ENCODE measurements at places on chromosomes 7 and 10.
A peak's percentile ranks its signal among the peaks of the same experiment; 100 is the strongest.

- DNase-seq = peak; percentile 52
Measured at GRCh38 chr7:131753620-131754222, 197.3 kb upstream of the PODXL start.

DNA sequence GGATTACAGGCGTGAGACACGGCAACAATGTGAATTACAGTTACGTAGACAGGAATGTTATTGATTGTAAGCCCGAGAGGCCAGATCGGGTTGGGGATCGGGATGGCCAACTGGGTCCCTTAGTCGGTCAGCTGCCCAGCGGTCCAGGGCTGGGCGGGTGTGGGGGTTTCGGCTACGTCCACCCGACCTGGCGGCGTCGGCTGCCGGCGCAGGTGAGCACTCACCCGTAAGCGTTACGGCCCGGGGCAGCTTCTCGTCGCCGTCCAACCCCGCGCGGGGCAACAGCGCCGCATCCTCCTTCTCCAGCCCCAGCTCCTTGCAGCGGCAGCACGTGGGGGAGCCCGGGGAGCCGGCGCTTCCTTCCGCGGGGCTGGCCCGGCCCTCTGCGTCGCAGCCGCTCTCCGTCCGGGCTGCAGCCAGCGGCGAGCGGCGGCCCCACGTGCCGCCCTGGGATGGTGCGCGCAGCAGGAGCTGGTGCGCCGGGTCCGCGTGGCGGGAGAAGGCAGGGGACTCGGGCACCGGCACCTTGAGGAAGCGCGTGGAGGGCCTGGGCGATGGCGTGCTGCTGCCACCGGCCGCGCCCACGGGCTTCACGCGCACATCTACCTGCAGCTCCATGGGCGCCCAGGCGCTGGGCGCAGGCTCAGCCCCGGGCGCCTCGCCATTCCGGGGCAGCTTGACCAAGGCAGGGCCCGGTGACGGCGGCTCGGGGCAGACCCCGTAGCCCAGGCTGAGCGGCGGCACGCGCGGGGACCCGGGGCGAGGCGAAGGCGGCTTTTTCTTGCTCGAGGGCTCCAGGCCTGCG is 609 bp downstream of the KLRG2 start:
- DNase-seq = peak; percentile 37

GRCh38 chr7:33062023-33062781 is at the start of gene NT5C3A:
NT5C3A (minus strand) TSS chr7:33062776; CDS start chr7:33062705, 71 bp downstream.
- DNase-seq = no peak

DNA sequence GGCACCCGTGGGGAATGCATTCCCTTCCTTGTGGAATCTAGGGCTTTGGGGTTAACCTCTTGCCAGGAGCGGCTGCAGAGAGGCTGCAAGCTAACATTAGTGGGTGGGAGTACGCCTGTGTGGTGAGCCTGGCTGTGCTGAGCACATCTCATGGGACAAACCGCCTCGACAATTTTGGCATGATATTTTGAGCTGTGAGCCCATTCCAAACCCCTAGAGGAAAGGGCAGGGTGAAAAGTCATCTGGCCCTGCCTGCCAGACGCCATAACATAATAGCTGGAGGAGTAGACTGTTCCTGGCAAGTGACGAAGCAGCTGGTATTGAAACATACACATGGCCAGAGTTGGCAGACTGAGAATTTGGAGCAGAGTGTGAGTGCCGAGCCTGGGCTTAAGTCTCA is 110.0 kb downstream of the TACC2 start:
- no peak for DNase-seq

DNA sequence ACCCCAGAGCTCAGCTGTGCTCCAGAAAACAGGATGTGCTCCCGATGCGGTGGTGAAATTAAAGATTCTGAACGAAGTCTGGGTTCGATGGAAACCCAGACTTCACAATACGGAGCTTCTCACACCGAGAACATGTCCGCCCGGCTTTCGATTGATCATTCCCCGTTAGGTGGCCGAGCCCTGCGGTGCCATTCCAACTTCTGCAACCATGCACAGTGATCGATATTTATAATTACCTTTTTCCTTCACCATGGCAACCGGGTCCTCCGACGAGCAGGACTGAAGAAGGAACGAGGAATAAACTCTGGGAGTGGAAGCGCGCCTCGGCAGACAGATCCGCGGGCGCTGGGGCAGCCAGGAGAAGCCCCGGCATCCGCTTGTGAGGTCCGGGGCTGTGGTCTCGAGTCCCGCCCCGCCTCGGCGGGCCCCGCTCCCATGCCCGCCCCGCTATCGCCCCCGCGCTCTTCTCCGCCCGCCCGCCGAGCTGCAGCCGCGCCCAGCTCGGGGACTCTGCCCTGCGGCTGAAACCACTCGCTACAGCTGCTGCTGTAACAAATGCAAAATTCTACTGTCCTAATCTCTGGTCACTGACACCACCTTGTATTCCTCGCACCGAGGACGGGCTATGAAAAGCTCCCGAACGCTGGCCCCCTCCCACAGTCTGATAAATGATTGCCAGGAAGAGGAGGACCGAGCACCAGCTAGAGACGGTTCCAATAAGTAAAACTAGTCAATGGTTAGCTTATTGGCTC is 26.2 kb downstream of the ABLIM1 start:
- DNase-seq = peak; percentile 33

DNA sequence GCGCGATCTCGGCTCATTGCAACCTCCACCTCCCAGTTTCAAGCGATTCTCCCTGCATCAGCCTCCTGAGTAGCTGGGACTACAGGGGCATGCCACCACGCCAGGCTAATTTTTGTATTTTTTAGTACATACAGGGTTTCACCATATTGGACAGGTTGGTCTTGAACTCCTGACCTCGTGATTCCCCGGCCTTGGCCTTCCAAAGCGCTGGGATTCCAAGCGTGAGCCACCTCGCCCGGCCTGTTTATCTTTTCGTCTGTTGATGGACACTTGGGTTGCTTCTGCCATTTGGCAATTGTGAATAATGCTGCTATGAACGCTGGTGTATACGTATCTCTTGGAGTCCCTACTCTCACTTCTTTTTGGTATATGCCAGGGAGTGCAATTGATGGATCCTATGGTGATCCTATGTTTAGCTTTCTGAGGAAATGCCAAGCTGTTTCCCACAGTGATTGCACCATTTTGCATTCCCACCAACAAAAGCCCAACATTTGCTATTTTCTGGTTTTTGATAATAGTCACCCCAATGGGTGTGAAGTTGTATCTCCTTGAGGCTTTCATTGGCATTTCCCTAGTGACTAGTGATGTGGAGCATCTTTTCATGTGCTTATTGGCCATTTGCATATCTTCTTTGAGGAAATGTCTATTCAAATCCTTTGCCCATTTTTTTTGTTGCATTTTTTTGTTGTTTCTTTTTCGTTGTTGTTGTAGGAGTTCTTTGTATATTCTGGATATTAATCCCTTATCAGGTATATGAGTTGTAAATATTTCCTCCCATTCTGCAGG is 3.5 kb downstream of the ANTXRL start:
- no peak for DNase-seq

Measured in A549 (cell line).